CD8-positive, alpha-beta memory T cell (primary cell): ENCODE measurements at places on chromosomes 5 and 9. TPM values are rescaled to one million over a fixed set of nuclear protein-coding genes. Genes with fewer than 3 reads are reported as not detected.
A peak's percentile ranks its signal among the peaks of the same experiment; 100 is the strongest.

DNA sequence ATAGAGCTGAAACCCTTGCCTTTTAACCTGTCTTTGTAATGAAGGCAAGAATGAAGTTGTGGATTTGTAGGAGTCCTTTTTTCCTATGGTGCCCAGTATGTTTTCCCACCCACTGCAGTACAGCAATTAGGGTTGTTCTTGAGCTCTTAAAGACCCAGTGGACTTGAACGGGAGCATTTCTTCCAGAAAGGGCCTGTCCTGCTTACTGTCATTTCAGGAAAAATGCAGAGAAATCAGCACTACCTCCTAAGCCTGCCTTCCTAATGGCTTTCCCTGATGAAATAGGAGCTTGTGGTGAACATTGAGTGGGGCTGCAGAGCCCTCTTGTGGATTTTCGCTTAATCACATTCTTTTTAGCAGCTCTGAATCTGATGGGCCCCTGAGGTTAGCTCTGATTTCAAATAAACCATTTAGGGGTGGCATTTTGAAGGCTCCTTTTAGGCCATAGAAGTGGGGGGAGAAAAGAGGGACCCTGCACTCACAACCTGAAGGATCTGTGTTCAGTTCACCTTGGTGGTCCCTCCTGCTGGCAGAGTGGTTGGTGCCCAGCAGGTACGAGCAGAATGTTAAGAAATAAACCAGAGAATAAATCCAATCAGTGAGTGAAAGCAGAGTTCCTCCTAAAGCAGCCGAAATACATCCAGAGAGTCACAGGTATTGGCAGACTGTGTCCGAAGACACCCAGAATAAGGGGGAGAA lies 188.0 kb upstream of the KLF9 start:
- H3K27me3 ChIP-seq, result no peaks in the 10 kb centered on the region
- DNase-seq, result peak; percentile 41
- H3K4me3 ChIP-seq, result no peak overlapping the region
- H3K27ac ChIP-seq, result no peak overlapping the region

The LCP2 gene
- total RNA-seq, result 224 TPM

The SH3RF2 gene
- total RNA-seq, result not detected

The CATSPER3 gene
- total RNA-seq, result 0.29 TPM

DNA sequence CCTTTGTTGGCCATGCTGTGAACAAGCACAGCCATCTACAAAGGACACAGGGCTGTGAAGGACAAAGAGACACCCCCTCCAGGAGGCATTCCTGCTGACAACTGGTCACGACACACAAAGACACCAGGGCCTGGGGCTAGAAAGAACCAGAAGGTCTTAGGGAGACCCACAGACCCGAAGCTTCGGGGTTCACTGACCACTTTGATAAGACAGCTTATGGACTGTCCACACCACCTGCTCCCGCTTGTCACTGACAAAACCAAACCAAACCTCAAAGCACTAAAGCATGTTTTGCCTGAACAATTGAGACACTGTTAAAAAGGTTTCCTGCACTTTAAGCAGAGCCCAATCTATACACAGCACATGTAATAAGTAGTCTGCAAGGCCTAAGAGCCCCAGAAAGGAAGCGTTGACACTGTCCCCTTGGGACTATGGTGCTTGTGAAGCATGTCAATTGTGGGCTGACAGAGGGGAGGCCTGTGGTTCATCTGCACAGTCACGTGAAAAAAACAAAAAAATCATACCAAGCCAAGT lies 185.0 kb downstream of the GAPVD1 start:
- no peaks in the 10 kb centered on the region for H3K4me1 ChIP-seq
- no peak for DNase-seq
- no peak overlapping the region for H3K4me3 ChIP-seq
- no peaks in the 10 kb centered on the region for H3K27me3 ChIP-seq
- H3K36me3 ChIP-seq, result no peaks in the 10 kb centered on the region

- H3K36me3 ChIP-seq, result peaks cover 9% of the 10 kb centered on the region
- no peak overlapping the region for H3K27ac ChIP-seq
- peak; percentile 11 for DNase-seq
- H3K4me3 ChIP-seq, result no peak overlapping the region
- H3K27me3 ChIP-seq, result no peaks in the 10 kb centered on the region
- H3K4me1 ChIP-seq, result peaks cover 15% of the 10 kb centered on the region
These were observed 69.8 kb downstream of the ICE1 start for GRCh38 chr5:5492087-5492933.

DNA sequence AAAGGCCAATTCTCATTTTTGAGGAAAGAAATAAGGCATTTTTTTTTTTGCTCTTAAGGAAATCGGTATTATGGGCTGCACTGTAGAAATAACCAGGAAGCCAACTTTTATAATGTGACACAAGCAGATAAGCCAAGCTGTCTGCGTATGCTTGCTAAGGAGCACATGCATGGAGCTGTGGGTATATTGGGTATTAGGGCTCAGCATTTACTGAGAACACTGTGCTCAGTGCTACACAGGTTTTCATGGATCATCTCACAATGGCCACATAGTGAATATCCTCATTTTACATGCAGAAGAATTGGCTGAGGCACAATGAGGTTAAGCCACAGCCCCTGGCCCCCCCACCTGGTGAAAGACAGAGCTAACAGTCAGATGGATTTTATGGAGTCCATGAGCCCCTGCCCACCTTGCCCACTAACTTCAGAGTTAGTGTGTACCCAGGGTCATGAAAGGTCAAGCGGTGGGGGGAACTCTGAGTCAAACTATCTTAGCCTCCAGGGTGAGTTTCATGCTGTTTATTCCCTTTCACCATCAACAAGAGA lies 204.8 kb downstream of the SPATA31A6 start:
- no peaks in the 10 kb centered on the region for H3K4me1 ChIP-seq
- H3K36me3 ChIP-seq, result no peaks in the 10 kb centered on the region
- no peaks in the 10 kb centered on the region for H3K27me3 ChIP-seq
- no peak overlapping the region for H3K4me3 ChIP-seq

DNA sequence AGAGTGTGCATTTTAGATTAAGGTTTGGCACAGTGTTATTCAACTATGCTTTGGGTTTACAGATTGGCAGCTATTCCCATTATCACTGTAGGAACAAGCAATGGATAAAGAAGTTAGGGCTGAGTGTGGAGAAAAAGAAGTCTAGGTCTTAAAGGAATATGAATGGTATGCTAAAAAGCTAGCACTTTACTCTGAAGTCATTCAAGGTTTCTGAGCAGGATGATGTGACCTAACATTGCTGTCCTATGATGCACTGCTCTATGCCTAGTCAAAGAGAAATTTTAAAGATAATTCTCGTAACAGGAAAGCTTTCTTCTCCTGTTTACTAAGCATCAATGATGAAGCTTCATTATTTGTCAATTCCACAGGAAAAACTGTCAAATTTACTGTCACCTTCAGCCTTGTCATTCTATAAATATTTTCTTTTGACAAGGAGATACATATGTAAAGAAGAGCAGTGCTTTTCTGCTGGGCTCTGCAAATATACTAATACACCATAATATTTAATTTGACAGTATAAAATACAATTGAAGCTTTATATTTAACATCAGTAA lies 476.1 kb upstream of the PTPRD start:
- H3K27ac ChIP-seq, result no peak overlapping the region
- no peaks in the 10 kb centered on the region for H3K36me3 ChIP-seq

DNA sequence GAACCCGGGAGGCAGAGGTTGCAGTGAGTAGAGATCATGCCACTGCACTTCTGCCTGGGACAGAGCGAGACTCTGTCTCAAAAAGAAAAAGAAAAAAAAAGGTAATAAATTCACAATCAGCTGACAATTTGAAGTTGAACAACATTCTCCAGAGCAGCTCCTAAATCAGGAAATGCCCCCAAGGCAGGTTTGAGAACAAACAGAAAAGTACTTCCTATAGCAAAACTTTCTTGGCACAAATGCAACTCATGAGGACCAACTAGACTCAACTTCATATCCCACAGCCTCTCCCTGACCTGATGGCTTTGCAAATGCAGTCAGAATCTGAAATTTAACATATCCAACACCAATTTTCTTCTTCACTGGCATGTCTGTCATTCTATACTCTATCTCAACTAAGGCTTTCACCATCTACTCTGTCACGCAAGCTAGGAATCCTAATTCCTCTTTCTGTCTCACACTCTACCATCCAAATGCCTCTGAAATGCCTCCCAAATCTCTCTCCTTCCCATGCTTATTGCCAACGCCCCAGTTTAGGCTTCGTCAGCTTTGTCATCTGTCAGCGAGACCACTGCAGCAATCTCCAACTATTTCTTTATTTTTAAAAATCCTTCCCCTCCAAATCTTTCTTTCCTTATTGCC lies 113.3 kb downstream of the MAPKAP1 start:
- no peak for DNase-seq
- no peak overlapping the region for H3K27ac ChIP-seq
- no peak overlapping the region for H3K4me3 ChIP-seq
- no peaks in the 10 kb centered on the region for H3K36me3 ChIP-seq

GRCh38 chr9:135408476-135409254 lies 70.9 kb upstream of the PPP1R26 start:
- no peak for DNase-seq
- no peaks in the 10 kb centered on the region for H3K4me1 ChIP-seq
- no peaks in the 10 kb centered on the region for H3K36me3 ChIP-seq
- H3K4me3 ChIP-seq, result no peak overlapping the region

GRCh38 chr9:81045658-81046057 lies 643.7 kb downstream of the TLE1 start:
- H3K36me3 ChIP-seq, result no peaks in the 10 kb centered on the region
- no peaks in the 10 kb centered on the region for H3K27me3 ChIP-seq
- no peak overlapping the region for H3K27ac ChIP-seq

DNA sequence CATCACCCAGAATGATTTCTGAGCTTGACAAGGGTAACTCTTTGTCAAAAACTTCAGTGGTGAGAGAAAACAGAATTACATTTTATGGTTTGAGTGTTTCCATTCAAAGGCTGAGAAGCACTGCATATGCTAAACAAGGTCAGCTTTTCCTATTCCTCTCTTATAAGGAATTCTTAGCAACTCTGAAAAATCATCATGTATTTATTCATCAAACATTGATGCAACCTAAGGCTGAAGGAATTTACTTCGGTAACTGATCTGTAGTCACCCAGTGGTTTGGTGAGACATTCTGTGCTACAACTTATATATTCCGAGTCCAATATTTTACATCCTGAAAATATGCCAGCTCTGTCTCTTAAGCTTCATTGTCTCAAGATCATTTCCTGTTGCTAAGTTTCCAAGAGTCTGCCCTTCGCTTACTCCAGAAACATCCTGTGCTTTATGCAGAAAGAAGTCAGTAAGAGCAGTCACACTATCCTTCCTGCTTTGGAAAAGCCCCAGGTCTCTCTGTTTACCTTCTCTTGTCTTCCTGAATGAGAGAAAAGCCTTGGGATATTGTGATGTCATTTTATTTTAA lies 176.6 kb upstream of the TBCA start:
- no peak for DNase-seq
- no peaks in the 10 kb centered on the region for H3K27me3 ChIP-seq
- no peaks in the 10 kb centered on the region for H3K4me1 ChIP-seq
- H3K4me3 ChIP-seq, result no peak overlapping the region
- H3K36me3 ChIP-seq, result no peaks in the 10 kb centered on the region

DNA sequence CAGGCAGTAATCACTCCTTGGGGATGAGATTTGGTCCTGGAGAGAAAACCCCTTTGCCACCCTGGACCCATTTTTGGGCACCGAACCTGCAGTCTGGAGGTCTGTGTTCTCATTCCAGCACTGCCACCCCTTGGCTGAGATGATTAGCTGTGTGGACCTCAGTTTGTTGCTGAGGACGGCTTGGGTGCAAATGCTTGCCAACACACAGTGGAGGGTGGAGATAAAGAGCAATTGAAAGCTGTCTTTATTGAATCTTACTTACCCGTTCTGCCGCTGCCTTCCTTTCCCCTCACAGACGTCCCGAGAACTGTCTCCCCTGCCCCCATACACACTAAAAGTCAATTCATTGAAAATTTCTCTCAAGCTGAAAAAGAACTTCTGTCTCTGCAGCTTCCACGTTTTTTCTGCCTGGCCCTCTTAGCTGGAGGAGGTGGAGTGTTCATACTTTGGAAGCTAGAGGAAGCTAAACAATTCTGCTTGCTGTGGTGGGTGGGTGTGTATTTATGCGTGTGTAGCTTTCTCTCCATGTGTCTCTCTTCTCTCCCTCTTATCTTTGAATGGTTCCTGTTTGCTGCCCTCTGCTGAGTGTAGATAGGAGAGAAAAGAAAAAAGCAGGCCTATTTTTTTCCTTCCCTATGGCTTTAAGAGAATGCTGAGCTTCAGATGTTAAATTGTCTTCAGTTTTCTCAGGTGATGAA lies 6.6 kb downstream of the GALNT10 start:
- peaks cover 53% of the 10 kb centered on the region for H3K4me1 ChIP-seq
- H3K27me3 ChIP-seq, result no peaks in the 10 kb centered on the region
- no peaks in the 10 kb centered on the region for H3K36me3 ChIP-seq
- DNase-seq, result peak; percentile 30

The FBN2 gene
- total RNA-seq, result 0.09 TPM

The NAA35 gene
- total RNA-seq, result 32.8 TPM

The APBA1 gene
- 0.13 TPM for total RNA-seq

The IPO11 gene
- 70.0 TPM for total RNA-seq

The BDP1 gene
- total RNA-seq, result 33.4 TPM

- DNase-seq, result no peak
- H3K36me3 ChIP-seq, result no peaks in the 10 kb centered on the region
- H3K27ac ChIP-seq, result no peak overlapping the region
- no peaks in the 10 kb centered on the region for H3K4me1 ChIP-seq
These were observed 75.1 kb upstream of the FER start for GRCh38 chr5:108672639-108673038.

GRCh38 chr9:105637787-105638395 lies 24.4 kb upstream of the TAL2 start:
- no peaks in the 10 kb centered on the region for H3K27me3 ChIP-seq
- no peak overlapping the region for H3K4me3 ChIP-seq
- no peak overlapping the region for H3K27ac ChIP-seq
- H3K4me1 ChIP-seq, result no peaks in the 10 kb centered on the region

The BHMT2 gene
- total RNA-seq, result not detected

DNA sequence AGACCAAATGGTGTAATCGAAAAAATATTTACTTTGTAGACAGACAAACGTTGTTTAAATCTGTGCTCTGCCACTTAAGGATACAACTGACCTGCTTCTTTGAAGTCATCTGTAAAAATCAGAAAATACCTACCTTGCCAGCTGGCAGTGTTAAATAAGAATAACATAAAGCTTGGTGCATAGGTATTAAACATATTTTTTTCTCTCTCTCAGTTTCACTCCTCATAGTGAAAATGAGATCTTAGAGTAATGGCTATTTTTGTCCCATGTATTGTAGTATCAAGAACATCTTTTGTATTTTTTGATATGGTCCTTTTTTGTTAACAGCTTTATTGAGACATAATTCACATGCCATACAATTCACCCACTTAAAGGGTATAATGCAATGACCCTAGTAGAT lies 17.9 kb upstream of the RANBP17 start:
- no peak overlapping the region for H3K4me3 ChIP-seq
- H3K4me1 ChIP-seq, result no peaks in the 10 kb centered on the region
- H3K27ac ChIP-seq, result no peak overlapping the region
- H3K27me3 ChIP-seq, result no peaks in the 10 kb centered on the region

GRCh38 chr9:16485160-16485559 lies 385.3 kb downstream of the BNC2 start:
- no peaks in the 10 kb centered on the region for H3K36me3 ChIP-seq
- no peak for DNase-seq
- H3K27me3 ChIP-seq, result no peaks in the 10 kb centered on the region
- no peak overlapping the region for H3K27ac ChIP-seq

The RLN2 gene
- total RNA-seq, result 2.8 TPM

The LCN9 gene
- not detected for total RNA-seq
